ENCODE measurements at places on chromosomes 3 and 15.
A peak's percentile ranks its signal among the peaks of the same experiment; 100 is the strongest.

GRCh38 chr3:130686833-130687232, 59.8 kb downstream of the PIK3R4 start:
- no peak for DNase-seq

DNA sequence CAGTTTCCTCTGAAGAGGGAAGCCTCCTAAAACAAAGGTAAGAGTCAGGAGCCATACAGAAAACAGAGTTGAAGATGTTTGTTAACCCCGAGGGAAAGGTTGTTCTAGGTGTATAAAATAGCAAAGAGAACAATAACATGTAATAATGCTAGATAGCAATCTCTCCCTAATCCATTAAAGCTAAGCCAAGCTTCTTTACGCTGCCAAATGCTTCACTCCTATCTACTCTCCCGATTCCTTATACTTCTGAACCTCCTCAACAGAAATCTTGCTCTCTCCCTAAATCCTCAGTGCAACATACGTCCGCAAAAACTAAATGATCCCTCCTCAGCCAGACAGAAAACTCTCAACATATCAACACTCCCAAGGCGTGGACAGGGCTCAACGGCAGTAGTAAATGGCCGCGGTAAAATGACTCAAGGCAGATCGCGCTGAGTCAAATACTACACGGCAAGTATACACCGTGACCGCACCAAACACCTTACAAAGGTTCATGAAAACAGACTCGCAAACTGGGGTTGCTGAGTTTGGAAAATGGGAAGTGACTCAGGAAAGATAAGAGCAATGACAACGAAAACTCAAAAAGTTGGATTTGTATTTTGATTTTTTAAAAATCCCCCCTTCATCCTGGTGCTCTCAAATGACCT, 682 bp downstream of the CLDND1 start:
- peak; percentile 44 for DNase-seq

- DNase-seq, result peak; percentile 61
These were observed 31.8 kb downstream of the FSTL1 start for GRCh38 chr3:120418866-120419490.

DNA sequence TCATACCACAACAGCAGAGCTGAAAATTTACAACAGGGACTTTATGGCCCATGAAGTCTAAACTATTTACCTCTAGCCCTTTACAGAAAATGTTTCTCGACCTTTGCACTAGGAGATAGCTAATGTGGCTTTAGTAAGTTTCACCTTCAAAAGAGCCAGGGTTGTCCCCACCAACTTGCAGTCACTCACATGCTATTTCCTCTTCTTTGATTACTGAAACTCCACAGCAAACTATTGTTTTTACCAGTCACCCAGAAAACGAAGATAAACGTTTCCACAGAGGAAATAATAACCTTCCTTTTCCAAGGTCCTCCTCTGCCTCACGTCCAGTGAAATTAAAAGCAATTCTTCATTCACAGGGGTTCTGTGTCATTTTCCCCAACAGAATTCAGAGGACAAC, 48.2 kb downstream of the WWTR1 start:
- DNase-seq, result no peak

GRCh38 chr15:80749589-80749988, 29.6 kb upstream of the CEMIP start:
- DNase-seq, result no peak

GRCh38 chr3:118808723-118809122, 225.9 kb downstream of the IGSF11 start:
- DNase-seq, result no peak

Measured in NCI-H2081 (cell line).